ENCODE measurements at places on chromosomes 7 and 10.
A peak's percentile ranks its signal among the peaks of the same experiment; 100 is the strongest.

- no peak overlapping the region for H3K4me3 ChIP-seq
- no peak for DNase-seq
- no peak overlapping the region for H3K27ac ChIP-seq
- no peaks in the 10 kb centered on the region for H3K27me3 ChIP-seq
- H3K36me3 ChIP-seq, result peaks cover 7% of the 10 kb centered on the region
Observed at GRCh38 chr7:95917634-95918033, 145.3 kb downstream of the DYNC1I1 start.

- no peaks in the 10 kb centered on the region for H3K36me3 ChIP-seq
- no peaks in the 10 kb centered on the region for H3K4me1 ChIP-seq
- no peak overlapping the region for H3K4me3 ChIP-seq
- H3K27ac ChIP-seq, result no peak overlapping the region
Observed at GRCh38 chr7:36021917-36022550, 131.0 kb upstream of the EEPD1 start.

DNA sequence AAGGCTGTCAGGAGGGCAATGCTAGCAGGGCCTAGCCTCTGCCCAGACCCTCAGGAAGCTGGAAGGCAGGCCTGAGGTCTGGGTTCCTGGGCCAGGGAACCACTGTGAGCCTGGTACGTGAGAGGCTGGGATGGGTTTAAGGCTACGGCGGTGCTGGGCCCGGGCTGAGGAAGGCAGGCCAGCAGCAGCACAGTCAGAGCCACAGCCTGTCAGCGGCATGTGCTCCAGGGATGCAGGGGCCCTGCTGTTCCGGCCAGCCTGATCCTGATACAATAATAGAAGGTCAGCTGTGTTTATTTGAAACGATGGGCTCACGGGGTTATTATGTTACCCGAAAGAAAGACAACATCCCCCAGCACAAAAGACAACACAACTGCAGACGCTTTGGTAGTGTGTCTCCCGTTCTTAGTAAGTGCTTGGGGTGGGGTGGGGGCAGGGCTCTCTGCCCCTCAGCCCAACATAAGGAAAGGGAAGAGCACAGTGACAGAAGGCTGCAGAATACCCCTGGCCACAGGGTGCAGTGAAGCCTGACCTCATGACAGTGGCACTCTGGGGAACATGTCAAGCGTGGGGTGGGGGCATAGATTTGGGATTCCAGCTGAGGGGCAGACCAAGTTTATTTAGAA is 95.0 kb downstream of the COL13A1 start:
- H3K4me1 ChIP-seq, result peaks cover 25% of the 10 kb centered on the region
- no peak for DNase-seq
- H3K27ac ChIP-seq, result peak overlapping the region; percentile 56

DNA sequence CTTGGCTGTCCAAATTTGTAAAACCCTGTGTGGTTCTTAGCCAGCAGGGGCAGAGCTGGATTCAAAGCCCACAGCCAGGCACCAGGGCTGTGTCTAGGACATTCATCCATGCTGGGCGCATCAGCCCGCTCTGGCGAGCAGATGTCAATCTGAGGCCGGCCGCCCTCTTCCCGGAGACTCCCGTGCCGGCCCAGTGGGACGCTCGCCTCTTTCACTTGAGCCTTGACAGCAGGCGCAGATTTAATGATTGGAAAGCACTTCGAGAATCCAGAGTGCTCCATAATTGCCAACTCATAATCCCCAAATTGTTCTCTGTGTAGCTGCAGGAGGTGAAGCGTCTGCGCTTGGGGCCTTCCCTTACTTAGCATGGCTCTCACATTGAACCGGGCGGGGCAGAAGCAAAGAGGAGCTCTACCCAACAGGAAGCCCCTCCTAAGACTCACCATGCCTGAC is 36.7 kb downstream of the SLIT1 start:
- no peaks in the 10 kb centered on the region for H3K36me3 ChIP-seq
- no peak overlapping the region for H3K4me3 ChIP-seq
- H3K27ac ChIP-seq, result no peak overlapping the region
- H3K4me1 ChIP-seq, result no peaks in the 10 kb centered on the region
- peaks cover 47% of the 10 kb centered on the region for H3K27me3 ChIP-seq
- no peak for DNase-seq

GRCh38 chr7:157547102-157547501 is 210.3 kb downstream of the DNAJB6 start:
- H3K27me3 ChIP-seq, result no peaks in the 10 kb centered on the region
- no peak overlapping the region for H3K4me3 ChIP-seq
- H3K36me3 ChIP-seq, result no peaks in the 10 kb centered on the region
- no peak for DNase-seq
- no peaks in the 10 kb centered on the region for H3K4me1 ChIP-seq
- no peak overlapping the region for H3K27ac ChIP-seq

- H3K36me3 ChIP-seq, result no peaks in the 10 kb centered on the region
- H3K4me3 ChIP-seq, result peak overlapping the region; percentile 46
- H3K27ac ChIP-seq, result peak overlapping the region; percentile 99
- H3K27me3 ChIP-seq, result no peaks in the 10 kb centered on the region
- peaks cover 38% of the 10 kb centered on the region for H3K4me1 ChIP-seq
Observed at GRCh38 chr7:74272305-74273038, 16.7 kb upstream of the CLIP2 start.

GRCh38 chr7:158887594-158887993 is 31.2 kb downstream of the DYNC2I1 start:
- H3K27me3 ChIP-seq, result no peaks in the 10 kb centered on the region
- H3K36me3 ChIP-seq, result peaks cover 15% of the 10 kb centered on the region
- H3K4me3 ChIP-seq, result no peak overlapping the region

DNA sequence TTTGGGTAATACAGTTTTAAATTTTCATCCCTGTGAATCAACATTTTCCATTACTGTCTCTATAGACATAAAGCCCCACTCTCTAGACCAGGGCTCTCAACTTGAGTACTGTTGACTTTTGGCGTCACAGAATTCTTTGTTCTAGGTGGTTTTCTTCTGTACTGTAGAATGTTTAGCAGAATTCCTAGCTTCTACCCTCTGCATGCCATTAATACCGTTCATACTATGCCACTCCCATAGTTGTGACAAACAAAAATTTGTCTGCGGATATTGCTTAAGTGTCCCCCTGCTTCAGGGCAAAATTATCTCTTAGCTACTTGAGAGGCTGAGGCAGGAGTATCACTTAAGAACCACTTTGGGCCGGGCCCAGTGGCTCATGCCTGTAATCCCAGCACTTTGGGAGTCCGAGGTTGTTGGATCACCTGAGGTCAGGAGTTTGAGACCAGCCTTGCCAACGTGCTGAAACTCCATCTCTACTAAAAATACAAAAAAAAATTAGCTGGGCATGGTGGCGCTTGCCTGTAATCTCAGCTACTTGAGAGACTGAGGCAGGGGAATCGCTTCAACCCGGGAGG is 57.3 kb upstream of the NRG3 start:
- H3K27me3 ChIP-seq, result no peaks in the 10 kb centered on the region
- no peak for DNase-seq
- H3K4me1 ChIP-seq, result no peaks in the 10 kb centered on the region
- H3K4me3 ChIP-seq, result no peak overlapping the region
- no peaks in the 10 kb centered on the region for H3K36me3 ChIP-seq

GRCh38 chr10:101693651-101693977 is 1.4 kb downstream of the FBXW4 start:
- peaks cover 28% of the 10 kb centered on the region for H3K4me1 ChIP-seq
- peak overlapping the region; percentile 99 for H3K27ac ChIP-seq
- peaks cover 4% of the 10 kb centered on the region for H3K36me3 ChIP-seq
- H3K27me3 ChIP-seq, result no peaks in the 10 kb centered on the region
- H3K4me3 ChIP-seq, result peak overlapping the region; percentile 96

DNA sequence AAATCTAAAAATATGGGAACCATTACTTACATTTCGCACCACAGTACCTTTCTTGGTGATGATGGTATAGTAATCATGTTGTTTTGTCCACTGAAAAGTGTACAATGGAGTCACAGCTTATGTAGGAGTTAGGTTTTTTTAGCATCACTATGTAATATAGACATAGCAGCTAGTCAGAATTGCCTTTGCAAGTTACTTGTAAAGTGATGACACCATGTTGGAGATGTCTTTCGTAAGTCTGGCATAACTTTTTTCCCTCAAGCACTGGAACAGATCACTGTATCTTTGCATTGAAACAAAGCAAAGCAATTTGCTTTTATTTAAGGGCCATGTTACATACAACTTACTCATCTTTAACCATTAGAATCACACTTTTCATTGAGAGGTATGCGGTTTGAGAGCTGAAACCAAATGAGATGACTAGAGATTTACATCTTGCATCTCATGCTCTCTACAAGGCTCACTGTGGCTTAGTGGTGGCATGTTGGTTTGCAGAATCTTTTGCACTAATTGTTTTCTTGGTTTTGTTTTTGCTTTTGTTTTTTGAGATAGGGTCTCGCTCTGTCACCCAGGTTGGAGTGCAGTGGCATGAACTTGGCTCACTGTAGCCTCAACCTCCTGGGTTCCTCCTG is 18.3 kb downstream of the UBN2 start:
- H3K4me3 ChIP-seq, result no peak overlapping the region
- no peaks in the 10 kb centered on the region for H3K4me1 ChIP-seq
- DNase-seq, result no peak
- H3K27ac ChIP-seq, result no peak overlapping the region

GRCh38 chr10:3408603-3409365 is 236.2 kb upstream of the PITRM1 start:
- no peak overlapping the region for H3K27ac ChIP-seq
- no peak overlapping the region for H3K4me3 ChIP-seq
- H3K36me3 ChIP-seq, result no peaks in the 10 kb centered on the region

- no peaks in the 10 kb centered on the region for H3K4me1 ChIP-seq
- DNase-seq, result no peak
- H3K27me3 ChIP-seq, result no peaks in the 10 kb centered on the region
- H3K27ac ChIP-seq, result no peak overlapping the region
Observed at GRCh38 chr10:130368761-130369560, 232.8 kb downstream of the GLRX3 start.

DNA sequence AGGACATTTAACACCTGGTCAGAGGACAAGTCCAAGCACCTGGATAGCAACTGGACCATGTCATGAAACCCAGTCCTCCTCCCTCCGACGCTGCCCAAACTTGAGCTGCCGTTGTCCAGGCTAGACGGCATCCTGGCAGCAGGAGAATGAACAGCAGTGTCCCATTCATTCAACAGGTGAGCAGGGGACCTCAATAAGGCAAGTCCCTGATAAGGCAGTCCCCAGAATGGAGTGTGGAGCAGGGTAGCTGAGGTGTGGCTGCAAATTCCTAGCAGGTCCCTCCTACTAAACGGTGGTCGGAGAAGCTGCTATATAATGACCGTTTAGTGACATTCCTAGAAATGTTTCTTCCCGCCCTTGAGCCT is 169.8 kb downstream of the PRKAG2 start:
- peaks cover 16% of the 10 kb centered on the region for H3K27me3 ChIP-seq
- H3K4me3 ChIP-seq, result no peak overlapping the region
- peaks cover 9% of the 10 kb centered on the region for H3K4me1 ChIP-seq
- no peak overlapping the region for H3K27ac ChIP-seq
- H3K36me3 ChIP-seq, result no peaks in the 10 kb centered on the region

GRCh38 chr7:146902728-146903127 is 786.1 kb downstream of the CNTNAP2 start:
- H3K27ac ChIP-seq, result no peak overlapping the region
- DNase-seq, result no peak
- no peak overlapping the region for H3K4me3 ChIP-seq
- H3K27me3 ChIP-seq, result no peaks in the 10 kb centered on the region
- H3K36me3 ChIP-seq, result no peaks in the 10 kb centered on the region
- H3K4me1 ChIP-seq, result no peaks in the 10 kb centered on the region

DNA sequence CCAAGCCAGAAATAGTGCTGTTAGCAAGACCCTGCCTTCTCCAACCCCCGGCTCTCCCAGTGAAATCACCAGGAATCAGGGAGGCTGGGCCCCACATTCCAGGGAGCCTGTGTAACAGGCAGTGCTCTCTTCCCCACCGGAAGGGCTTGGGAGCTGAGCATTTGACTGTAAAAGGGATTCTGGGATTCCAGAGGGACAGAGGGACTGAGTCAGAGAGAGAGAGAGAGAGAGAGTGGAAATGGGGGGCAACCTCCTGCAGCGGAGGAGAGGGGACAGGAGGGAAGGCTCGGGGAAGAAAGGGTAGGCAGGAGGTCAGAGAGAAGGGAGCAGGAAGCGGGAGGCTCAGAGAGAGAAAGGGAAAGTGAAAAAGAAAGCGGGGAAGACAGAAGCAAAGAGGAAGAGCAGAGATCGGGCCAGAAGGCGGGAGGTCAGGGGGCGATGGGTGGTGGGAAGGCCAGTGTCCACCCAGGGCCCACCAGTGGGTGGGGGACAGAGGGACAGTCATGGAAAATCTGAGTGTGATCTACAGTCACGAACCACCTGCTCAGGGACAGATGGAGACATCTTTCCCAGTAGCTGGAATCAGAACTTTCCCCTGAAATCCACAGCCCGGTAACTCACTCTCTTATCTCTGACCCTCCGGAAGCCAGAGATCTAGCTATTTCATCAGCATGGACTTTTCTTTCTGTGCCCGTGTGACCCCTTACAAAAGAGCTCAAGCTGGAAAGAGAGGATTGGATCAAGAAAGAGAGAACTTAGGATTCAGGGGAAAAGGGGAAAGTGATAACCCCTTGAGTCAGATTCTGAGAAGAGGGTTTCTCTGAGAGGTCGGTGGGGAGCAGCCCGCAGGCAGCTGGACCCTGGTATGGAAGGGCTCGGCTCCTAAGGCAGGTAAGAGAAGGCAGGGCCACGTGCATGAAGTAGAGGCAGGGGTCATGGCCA is 4.6 kb upstream of the SERPINE1 start:
- H3K4me1 ChIP-seq, result peaks cover 84% of the 10 kb centered on the region
- peak overlapping the region; percentile 79 for H3K4me3 ChIP-seq
- H3K36me3 ChIP-seq, result peaks cover 3% of the 10 kb centered on the region
- DNase-seq, result peak; percentile 94
- H3K27me3 ChIP-seq, result no peaks in the 10 kb centered on the region

- peaks cover 17% of the 10 kb centered on the region for H3K4me1 ChIP-seq
- peak within 1 kb of the TSS; percentile 70 for H3K27ac ChIP-seq
- H3K27me3 ChIP-seq, result peaks cover 62% of the 10 kb centered on the region
- peak; percentile 92 for DNase-seq
- peak within 1 kb of the TSS; percentile 82 for H3K4me3 ChIP-seq
Observed at GRCh38 chr7:90244909-90245851, at the start of gene CFAP69. CFAP69 (plus strand) TSS chr7:90245174; CDS start chr7:90245425, 251 bp downstream.

GRCh38 chr10:70784471-70784870 is 706 bp downstream of the TBATA start:
- no peaks in the 10 kb centered on the region for H3K36me3 ChIP-seq
- H3K27me3 ChIP-seq, result peaks cover 21% of the 10 kb centered on the region
- H3K27ac ChIP-seq, result no peak overlapping the region
- H3K4me3 ChIP-seq, result no peak overlapping the region

DNA sequence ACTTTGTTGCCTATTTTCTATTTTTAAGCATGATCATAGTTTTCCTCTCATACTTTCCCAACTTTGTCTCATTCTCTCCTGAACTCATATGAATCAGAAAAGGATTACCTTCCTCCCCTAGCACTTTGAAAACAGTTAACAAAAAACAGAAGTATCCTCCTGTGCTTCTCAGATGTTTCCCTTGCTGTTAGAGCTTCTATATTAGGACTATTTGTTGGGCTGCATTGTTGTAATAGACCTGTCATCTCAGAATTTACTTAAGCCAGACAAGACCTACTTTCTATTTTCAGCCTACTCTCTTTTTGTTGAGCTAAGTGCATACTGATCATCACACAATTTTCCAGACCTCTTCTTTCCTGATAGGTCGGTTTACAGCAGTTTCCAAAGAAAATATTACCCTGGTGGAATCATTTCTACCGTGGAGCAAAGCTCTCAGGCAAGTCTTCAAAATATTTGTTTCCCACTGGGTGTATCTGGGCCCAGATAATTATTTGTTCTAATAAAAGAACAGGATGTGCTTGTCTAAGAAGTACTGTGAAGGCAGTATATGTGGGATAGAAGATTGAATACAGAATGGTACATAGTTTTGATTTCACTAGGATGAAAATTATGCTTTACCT is 411.9 kb upstream of the KLF6 start:
- H3K4me3 ChIP-seq, result no peak overlapping the region
- H3K4me1 ChIP-seq, result peaks cover 19% of the 10 kb centered on the region
- peak overlapping the region; percentile 81 for H3K27ac ChIP-seq

GRCh38 chr7:10855583-10855982 is 118.1 kb upstream of the PHF14 start:
- no peaks in the 10 kb centered on the region for H3K36me3 ChIP-seq
- peaks cover 5% of the 10 kb centered on the region for H3K27me3 ChIP-seq
- no peak overlapping the region for H3K4me3 ChIP-seq
- H3K27ac ChIP-seq, result no peak overlapping the region

All from osteocyte (in vitro differentiated cells).